Hypothalamus (tissue), 51 donors: ENCODE measurements at places on chromosomes 1 and 21.

DNA sequence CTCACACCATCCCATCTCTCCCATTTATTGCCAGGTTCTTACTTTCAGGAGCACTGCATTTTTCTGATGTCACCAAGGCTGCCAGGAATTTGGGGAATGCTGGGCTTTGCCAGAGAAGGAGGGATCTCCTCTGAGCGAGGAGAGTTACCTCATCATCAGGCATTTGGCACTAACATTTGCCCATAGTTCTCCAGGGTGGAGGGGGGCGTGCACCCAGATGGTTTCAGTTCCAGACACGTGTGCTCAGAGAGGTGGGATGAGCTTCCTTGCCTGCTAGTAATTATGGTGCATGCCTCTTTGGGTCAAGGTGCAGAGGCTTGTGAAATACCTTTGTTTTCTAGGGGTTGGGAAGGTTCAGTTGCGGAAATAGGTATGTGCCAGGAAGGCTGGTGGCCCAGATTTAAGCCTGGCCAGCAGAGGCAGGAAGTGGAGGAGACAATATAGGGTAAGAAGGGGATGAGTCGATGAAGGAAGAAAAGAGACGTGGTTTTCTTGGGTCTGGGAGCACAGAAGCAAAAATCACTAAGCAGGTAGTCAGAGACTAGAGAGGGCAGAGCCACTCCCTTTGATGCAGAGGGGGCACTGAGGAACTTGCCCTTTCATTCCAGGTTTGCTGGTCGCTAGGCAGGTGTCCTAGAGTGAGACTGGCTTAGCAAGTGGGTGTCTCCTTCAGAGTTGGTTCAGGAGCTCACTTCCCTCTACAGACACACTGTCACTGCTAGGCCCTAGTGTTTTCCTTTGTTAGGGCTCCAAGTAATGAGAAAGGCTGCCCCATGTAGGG is 7.2 kb downstream of the TUFT1 start:
- DNase-seq = no peak

GRCh38 chr1:233289676-233290075 is 5.8 kb downstream of the PCNX2 start:
- DNase-seq = no peak

DNA sequence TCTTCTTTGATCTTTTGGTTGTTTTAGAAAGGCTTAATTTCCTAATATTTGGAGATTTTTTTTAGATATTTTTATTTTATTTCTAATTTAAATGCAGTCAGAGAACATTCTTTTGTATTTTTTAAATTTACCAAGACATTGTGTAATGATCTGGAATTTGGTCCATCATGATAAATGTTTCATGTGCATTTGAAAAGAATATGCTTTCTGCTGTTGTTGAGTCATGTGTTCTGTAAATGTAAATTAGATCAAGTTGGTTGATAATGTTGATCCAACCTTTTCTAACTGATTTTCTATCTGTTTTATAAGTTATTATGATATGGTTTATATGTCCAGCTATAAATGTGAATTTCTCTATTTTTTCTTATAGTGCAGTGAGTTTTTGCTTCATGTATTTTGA is 19.8 kb downstream of the UTS2 start:
- DNase-seq = no peak

DNA sequence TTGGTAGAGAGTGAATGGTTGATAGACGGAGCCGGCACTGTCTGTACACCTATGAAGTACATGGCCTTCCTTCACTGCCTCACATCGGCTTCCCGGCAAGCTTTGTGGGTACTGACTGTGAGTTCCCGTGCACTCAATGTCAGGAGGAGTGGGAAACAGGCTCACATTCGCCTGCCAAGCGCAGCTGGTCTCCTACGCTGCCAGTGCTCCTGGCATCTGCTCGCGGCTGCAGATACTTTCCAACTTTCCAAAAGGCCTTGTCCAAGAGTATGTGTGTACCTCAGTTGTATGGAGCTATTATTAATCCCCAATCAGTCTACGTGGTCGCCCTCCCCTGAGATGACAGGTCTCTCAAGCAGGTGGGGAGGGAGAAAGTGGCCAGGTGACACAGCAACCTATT is 180.8 kb downstream of the ZSCAN20 start:
- no peak for DNase-seq

DNA sequence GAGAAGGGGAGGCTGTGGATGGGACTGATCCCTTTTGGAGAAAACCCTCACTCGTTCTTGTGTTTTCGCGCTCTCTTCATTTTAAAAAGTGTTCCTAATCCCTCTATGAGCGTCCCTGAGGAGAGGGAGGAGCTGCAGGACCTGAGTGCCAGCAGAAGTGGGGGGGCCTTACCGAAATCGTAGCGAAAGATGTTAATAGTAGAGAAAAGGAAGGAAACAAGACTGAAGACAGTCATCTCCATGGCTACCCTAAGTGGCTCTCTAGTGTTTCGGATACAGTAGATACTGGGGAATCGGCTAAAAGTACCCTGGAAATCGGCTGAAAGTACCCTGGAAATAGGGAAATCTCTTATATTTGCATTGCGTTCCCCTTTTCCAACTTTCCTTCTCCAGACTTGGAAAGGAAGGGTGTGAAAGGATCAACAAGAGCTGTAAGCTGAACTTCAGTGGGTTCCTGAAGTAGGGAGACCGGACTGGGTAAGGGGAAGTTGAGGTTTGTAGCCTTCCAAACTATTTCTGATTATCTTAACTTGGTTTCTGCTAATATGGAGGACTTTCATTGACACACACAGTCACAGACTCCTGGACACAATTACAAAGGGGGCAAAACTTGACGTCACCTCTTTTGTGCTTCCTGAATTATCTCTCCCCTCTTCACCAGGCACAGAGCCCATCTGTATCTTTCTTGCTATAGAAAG is 486 bp upstream of the DSTYK start:
- no peak for DNase-seq

- DNase-seq = no peak
Measured at GRCh38 chr1:109971559-109971958, 13.0 kb upstream of the AHCYL1 start.

DNA sequence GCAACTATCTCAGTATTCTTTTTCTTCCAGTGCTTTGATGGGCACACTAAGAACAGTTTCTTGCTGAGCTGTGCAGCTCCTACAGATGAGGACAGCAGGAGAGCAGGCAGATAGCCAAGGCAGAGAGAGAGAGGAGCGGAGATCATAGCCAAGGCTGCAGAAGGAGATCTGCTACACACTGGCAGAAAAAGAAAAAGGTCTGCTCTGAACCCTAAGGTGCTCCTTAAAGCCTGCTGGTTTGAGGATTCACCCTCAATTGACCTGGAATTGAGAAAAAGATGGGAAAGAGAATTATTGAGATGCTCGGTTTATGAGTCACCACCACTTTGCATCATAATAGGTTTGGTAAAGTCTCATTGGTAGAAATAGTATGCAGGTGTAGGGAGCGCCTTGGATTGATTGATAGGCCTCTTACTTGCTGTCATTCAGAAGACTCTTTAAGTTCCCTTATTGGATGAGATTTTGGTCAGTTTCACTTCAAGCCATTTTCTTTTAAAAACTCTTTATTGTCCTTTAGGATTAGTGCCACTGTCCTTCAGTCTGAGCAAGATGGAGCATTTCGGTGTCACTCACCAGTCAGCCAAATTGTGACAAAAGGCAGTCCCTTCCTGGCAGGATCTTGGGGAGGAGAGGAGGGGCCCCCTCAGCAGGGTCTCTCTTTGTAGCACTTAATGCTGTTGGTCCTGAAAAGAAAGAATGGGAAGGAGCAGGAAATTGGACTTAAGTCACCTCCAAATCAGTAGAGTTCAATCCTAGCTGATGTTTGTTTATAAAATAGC is 685.0 kb downstream of the ADGRL2 start:
- no peak for DNase-seq

DNA sequence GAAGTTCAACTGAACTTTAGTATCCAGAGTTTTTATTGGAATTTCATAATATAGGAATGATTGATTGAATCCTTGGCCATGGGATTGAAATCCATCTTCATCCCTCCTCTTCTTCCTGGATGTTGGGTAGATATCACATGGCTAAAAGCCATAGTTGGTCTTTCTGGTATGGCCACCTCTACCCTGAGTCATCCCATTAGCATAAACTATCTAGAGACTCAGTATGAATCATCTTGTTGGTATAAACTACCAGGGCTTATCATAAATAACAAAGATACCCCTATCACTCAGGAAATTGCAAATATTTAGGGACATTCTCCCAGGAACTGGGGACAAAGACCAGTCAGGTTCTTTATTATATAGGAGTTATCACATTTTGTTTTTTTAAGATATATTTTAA is 21.2 kb upstream of the ZP4 start:
- DNase-seq = no peak

DNA sequence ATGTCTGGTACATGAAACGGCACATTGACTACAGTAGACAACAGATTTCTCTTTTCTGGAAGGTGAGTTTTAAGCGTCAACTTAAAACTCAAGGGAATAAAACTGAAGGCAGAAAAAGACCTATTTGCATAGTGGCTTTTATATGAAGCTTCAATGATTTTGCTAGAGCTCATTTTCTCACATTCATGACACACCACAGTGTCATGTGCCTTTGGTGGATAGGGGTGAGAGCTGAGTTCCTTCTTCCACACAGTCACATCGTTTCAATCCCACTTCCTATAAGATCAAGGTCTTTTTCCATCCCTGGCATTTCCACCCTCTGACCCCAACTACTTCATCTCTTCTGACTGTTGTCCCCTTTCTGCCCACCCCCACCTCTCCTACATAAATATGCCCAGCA is 31.0 kb downstream of the IL12RB2 start:
- no peak for DNase-seq

DNA sequence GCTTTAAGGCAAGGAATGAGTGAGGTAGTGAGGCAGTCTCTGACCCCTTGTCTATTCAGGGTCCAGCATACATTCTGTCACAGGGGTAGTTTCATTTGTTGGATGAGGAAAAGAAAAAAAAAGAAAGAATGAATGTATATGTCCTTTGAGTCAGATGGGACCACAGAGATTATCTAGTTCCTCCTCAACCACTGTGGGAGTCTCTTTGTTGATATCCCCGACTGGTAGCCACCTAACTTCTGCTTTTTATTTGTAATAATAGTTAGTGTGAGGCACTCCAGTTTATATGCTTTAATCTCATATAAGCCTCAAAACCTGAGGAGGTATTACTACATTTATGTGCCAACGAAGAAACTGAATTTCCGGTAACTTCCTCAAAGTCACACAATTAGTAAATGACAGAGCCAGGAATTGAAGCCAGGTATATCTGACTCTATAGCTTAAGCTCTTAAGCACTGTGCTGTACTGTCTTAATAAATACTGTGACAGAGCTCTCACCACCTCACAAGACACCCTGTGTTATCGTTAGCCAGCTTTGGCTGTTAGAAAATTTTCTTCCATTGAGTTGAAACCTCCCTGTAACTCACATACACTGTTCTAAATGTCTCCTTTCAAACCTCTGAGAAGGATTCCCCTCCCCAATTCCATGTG is 82.2 kb downstream of the MDM4 start:
- no peak for DNase-seq

- DNase-seq = no peak
Measured at GRCh38 chr1:10204003-10204642, 6.2 kb upstream of the KIF1B start.

- no peak for DNase-seq
Measured at GRCh38 chr1:48047116-48047515, 49.9 kb upstream of the TRABD2B start.

DNA sequence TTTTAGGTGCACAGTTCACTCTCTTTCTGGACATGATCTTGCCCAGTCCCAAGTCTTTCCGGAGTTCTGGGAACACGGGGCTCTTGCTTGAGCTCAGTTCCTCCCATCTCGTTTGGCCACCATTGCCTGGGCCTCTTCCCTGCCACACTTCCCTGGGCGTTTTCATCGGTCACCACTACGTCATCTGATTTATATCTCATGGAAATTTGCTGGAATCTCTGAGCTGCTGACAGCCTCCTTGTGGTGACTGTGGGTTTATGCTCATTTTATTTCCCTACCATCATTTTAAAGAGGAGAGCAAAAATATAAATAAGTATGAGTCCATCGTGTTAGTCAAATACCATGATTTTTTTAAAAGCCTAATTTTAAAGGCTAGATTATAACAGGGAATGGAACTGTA is 449.1 kb upstream of the KAZN start:
- no peak for DNase-seq

DNA sequence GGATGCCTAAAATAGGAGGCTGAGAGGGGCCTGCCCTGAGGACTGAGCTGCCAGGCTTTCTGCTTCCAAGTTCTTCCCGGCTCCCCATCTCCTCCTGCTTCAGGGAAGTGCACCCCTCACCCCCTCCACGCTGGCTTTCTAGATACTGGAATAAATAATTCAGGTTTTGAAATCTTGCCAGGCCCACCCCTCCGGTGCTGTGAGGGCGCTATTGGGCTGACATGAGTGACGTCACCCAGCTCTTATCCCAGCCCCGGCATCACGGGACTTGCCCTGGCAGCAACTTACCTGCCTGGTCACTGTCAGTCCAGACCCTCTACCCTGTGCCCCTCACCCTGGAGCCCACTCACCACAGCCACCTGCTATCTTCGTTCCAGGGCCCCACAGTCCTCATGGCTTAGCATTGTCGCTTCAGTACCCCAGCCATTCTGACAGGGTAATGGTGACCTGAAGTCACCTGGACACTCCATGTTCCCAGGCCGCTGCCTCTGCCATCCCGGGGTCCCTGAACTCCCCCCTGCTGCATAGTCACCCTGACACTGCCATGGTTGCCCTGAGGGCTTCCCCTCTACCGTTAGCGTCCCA is 819 bp upstream of the GPR3 start:
- DNase-seq = peak; percentile 49

- no peak for DNase-seq
Measured at GRCh38 chr1:201309416-201309815, 26.1 kb downstream of the PKP1 start.

DNA sequence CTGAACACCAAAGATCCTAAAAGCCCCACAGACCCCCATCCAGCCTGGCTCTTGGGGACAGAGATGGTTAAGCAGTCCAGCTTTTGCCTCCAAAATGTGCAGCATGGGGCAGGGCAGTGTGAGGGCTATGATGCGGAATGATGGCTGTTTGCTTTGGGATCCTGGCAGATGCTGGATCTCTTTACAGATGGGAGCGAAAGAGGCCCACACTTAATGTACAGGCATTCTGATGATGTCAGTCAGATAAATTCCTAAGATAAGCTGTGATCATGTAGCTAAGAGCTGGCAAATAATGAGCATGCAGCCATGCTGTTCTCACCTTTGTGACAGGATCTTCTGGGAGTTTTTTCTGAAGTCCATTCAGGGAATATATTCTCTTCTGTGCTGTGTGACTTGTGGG is 17.6 kb upstream of the KCNQ4 start:
- no peak for DNase-seq

GRCh38 chr1:51843948-51844347 is 34.6 kb downstream of the NRDC start:
- DNase-seq = no peak

- DNase-seq = no peak
Measured at GRCh38 chr1:172090511-172090817, 249.2 kb downstream of the DNM3 start.

DNA sequence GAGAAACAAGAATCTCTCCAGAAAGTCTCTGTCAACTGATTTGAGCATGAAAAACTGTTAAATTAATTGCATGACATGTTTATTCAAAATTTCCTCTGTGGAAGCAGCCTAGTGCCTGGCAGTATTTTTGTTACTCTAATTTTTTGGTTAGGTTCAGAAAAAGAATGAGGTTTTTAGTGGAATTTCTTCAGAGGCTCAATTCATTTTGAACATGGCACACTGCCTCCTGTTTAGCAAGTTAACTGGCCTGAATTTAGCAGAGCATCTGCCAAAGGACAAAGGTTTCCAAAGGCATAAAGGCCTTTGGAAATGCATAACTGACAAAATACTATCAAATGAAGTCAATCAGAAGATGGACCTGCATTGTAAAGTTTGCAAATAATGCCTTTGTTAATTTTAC is 1326.5 kb downstream of the PLA2G4A start:
- DNase-seq = no peak

GRCh38 chr1:96771847-96772246 is 50.3 kb downstream of the PTBP2 start:
- DNase-seq = no peak
